Glutamatergic neuron (in vitro differentiated cells): ENCODE measurements at places on chromosomes 7 and 10. TPM values are rescaled to one million over a fixed set of nuclear protein-coding genes. Genes with fewer than 3 reads are reported as not detected.

DNA sequence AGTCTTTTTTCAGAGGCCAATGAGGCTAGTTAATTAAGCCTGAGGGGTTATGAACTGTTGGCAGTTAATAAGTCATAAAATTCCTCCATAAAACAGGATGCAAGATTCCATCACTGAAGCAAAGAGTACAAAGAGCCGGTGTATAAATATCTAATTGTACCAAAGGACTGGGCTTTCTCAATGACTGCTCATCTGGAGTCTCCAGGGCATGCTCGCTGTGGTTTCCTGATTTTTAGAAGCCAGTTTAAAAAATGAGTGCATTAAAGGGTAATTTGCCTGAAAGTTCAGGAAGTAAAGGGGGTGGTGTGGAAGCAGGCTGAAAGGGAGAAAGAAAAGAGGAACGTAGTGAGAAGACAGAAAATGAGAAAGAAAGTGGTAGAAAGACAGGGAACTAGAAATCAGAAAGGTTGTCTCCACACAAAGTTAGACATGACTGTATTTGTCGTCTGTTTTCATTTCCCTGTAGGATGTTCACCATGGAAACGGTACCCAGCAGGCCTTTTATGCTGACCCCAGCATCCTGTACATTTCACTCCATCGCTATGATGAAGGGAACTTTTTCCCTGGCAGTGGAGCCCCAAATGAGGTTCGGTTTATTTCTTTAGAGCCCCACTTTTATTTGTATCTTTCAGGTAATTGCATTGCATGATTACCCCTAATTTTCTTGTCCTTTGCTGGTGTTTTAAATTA, 282.3 kb downstream of the TWIST1 start:
- no peak for DNase-seq

DNA sequence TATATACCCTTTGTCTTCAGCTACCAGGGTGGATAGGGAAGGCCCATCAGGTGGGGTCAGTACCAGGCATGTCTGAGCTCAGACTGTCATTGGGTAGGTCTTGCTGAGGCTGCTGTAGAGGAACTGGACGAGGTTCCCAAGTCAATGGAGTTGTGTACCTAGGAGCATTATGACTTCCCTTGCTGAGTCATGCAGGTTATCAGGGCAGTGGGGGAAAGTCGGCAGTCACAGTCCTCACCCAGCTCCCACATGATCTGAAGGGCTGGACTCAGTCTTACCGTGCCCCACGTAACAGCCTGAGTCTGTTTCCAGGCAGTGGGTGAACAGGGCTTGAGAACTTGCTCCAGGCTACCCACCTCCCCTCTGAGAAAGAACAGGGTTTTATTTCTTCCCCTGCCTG, 260.8 kb upstream of the COBL start:
- no peak for DNase-seq

AHCYL2 gene
- 16.8 TPM for total RNA-seq

UCN3 gene
- not detected for total RNA-seq

HABP2 gene
- total RNA-seq, result not detected

GNG11 gene
- total RNA-seq, result 0.56 TPM

CCZ1 gene
- 81.1 TPM for total RNA-seq
